Uterus (tissue), 4 donors: ENCODE measurements at places on chromosomes 5 and 9.

GRCh38 chr5:177982072-177982727 lies 13.8 kb downstream of the PROP1 start:
- no peak for DNase-seq

DNA sequence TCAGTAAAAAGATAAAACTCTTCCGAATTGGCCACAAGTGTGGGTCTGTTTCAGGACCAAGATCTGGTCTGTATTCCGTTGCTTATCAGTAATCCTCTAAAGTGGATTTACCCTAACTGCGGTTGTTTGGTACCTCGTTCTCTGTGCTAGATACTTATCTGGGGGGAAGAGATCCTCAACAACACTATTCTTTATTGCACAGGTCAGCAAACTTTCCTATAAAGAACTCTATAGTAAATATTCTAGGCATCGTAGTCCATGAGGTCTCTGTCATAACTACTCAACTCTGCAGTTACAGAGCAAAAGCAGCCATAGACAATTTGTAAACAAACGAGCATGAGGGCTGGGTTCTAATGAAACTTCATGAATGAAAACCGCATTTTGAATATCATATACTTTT lies 335.8 kb upstream of the KIF2A start:
- no peak for DNase-seq

DNA sequence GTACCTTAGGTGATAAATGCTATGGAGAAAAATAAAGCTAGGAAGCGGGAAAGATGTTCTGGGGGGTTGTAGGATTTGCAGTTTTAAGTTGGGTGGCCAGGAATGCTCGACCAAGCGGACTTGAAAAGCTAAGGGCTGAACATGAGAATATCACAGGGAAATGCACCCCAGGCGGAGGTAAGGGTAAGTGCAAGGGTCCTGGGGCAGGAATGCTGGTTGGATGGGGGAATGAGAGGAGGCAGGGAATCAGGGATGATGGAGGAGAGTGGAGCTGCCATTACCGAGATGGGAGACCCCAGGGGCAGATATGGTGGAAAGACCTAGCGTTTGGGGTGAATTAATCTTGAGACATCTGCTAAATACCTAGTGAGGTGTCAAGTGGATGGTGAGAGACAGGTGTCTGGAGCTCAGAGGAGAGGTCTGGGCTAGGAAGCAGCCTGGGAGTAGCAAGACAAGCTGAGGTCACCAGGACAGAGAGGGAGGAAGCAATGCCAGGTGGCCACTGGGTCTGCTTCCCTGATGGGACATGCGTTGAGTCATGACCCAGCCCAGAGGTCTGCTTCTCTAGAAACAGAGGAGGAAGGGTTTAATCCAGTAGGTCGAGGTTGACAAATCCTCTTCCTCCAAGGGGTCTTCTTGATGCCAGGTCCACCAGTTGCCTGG lies 77.7 kb upstream of the ASS1 start:
- DNase-seq = no peak

DNA sequence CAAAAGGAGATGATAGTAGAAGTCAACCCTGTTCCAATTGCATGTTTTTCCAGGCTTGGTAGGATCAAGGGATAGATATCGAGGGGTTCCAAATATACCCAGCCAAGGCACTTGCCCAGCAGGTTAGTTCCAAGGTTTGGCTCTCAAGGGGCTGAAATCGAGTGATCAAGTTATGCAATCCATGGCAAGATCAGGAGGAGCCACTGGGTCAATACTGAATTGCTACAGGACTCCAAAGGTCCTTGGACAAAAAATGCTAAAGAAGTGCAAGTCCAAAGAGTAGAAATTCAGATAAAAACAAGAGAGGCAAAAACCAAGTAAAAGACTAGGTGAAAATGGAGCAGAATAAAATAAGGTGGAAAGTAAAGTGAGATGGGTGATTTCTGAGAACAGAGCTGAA lies 179.1 kb upstream of the RFX3 start:
- no peak for DNase-seq

GRCh38 chr9:121954477-121955140 lies 138.5 kb downstream of the TTLL11 start:
- DNase-seq = peak; percentile 82

GRCh38 chr9:137077758-137078693 lies 709 bp downstream of the UAP1L1 start:
- no peak for DNase-seq

- DNase-seq = no peak
These were observed 124.5 kb upstream of the GNA14 start for GRCh38 chr9:77772646-77773045.

DNA sequence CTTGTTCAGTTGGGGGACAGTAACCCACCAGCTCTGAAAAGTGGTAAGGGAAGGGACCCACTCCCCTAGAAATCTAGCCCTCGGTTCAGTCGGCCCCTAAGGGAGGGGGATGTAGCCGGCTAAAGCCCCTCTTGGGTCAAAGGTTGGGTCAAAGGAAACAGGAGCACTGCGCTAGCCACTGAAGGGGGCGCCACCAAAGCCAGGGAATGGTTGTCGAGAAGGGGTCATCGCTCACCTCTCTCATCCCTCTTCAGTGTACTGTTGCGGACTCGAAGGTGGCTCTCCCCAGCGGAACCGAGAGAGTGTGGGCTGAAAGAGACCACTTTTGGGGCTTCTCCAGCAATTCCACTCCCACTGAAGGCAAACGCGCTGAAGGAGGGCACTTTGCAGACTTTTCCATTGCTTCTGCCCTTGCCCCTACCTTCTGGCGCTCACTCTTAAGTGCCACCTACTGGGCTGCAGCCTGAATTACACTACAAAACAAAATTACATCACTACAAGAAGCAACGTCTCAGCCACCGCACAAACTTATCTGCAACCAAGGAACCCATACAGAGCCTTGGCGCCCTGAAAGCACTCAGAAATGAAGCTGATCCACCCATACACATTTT lies 396.9 kb downstream of the PDE4D start:
- no peak for DNase-seq

- no peak for DNase-seq
These were observed 94.4 kb upstream of the IL6ST start for GRCh38 chr5:56088967-56089829.

GRCh38 chr5:124461941-124462340 lies 284.5 kb downstream of the ZNF608 start:
- DNase-seq = no peak

- no peak for DNase-seq
These were observed 19.1 kb upstream of the ZFAND5 start for GRCh38 chr9:72383978-72384709.

DNA sequence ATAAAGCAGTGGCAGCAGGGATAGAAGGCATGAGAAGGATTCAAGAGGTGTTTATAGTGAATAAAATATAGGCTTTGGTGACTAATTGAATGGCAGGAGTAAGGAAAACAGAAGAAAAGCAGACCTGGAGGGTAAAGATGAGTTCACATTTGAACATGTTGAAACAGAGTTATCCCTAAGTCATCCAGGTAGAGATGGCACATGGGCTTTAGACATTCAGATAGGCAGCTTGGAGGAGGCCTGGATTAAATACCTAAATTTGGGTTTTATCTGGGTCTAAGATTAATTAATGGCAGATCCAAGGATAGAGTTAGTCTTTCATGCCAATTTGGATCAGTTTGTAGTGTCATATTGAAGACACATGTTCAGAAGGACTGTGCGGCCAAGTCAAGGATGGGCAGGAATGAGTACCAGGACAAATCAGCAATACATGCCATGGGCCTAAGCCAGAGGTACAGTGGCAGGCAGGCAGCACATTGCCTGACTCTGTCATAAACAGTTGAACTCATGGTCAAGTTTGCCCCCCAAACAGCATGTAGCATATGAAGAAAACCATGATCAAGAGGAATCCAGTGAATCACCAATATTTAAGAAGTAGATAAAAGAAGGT lies 115.5 kb upstream of the SLC12A2 start:
- no peak for DNase-seq

DNA sequence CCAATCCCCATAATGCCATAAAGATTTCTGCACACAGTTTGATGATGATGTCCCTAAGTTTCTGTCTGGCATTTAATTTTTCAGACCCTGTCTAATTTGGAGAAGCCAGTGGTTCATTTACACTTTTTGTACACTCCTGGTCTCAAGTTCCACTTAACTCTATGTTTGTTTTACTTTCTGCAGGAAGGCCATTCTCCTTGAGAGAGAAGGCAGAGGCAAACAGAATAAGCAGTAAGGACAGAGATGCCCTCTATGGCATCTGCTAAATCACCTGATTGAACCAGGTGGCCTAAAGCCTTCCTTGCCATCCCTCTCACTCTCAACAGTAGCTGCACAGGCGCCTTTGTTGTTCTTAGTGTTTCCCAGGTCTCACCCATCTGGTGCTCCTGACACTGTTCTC lies 86.1 kb upstream of the LRRTM2 start:
- no peak for DNase-seq

DNA sequence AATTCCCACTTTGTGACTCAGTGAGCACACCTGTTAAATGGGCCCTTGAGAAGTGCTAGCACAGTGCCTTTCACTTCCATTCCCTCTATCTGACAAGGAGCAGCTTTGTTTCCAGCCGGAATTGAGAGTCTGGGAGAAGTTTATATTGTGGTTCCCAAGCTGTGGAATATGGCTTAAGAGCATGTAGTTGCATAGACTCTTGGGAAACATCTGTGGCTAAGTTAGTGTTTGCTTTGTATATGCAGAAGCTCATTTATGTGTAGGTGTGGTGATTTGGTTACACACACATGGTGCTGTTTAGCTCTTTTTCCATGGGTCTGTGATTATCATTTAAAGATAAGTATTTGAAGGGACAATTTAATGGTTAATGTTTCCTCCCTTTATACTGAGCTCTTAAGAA lies 110.5 kb upstream of the HMHB1 start:
- DNase-seq = no peak

DNA sequence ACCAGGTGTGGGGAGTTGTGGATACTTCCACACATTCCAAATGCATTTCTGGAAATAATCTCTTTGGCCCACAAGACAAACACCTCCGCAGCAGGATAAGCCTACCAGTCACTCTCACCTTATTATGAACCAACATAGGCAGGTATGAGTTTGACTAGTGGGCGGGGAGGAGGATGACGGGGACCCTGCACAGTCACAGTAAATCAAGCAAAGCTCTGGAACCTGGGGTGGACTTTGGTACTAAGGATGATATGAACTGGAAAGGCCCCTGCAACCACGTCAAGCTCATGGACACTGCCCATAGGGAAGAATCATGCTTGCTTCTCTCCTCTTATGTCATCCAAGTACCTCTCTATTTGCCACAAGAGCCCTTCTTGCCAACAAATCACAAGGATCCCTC lies 259.4 kb downstream of the HSPA4 start:
- no peak for DNase-seq

DNA sequence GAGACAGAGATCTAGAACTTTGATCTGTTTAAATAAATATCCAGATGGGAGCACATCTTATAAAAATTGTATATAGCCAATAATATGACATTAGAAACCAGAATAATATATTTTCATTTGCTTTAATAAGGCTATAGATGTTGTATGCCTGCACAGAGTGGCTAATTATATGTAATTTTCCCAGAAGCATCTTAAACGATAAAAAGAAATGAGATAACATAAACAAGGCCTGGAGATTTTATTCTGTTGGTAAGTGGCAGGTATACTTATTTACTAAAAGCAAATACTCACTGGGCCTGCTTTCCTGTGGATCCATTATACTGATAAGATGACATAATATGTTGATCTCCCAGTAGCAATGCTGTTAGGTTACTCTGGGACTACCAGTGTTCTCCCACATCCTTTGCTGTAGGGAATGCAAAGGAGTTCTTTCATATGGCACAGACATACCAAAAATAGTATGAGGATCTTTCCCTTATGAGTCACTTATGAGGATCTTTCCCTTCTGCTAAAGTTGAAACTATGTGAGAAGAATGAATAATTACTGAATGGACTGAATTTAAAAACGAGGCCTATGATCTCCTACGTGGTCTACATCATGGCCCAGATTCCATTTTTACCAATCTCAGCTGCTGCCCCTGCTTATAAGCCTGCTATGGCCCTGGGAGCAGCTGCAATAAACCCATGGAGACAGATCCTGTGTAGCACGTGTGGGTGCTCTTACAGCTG lies 112.1 kb downstream of the NUDT12 start:
- no peak for DNase-seq

DNA sequence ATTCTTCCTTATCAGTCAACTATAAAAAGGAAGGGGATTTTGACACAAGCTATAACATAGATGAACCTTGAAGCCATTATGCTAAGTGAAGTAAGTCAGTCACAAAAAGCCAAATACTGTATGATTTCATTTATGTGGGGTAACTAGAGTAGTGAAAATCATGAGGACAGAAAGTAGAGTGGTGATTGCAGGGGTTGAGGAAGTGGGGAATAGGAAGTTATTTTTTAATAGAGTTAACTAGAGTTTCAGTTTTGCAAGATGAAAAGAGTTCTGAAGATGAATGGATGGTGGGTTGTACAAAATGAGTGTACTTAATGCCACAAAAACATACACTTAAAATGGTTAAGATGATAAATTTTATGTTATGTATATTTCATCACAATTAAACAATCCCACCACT lies 65.4 kb upstream of the FAM174A start:
- no peak for DNase-seq

GRCh38 chr5:144567421-144567780 lies 396.7 kb downstream of the KCTD16 start:
- DNase-seq = no peak

DNA sequence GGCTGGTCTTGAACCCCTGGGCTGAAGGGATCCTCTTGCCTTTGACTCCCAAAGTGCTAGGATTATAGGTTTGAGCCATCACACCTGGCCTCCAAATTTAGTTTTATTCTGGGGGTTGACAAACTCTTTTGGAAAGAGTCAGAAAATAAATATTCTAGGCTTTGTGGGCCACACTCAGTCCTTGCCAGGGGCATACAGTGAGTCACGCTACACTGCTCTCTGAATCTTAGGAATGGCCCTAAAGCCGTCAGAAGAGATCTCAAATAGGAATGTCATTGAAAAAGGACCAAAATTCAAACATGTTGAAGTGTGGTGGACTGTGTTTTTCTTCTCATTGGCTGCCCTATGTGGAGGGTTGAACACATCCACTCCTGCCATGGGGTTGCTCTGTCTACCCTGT lies 127.7 kb upstream of the BASP1 start:
- no peak for DNase-seq

DNA sequence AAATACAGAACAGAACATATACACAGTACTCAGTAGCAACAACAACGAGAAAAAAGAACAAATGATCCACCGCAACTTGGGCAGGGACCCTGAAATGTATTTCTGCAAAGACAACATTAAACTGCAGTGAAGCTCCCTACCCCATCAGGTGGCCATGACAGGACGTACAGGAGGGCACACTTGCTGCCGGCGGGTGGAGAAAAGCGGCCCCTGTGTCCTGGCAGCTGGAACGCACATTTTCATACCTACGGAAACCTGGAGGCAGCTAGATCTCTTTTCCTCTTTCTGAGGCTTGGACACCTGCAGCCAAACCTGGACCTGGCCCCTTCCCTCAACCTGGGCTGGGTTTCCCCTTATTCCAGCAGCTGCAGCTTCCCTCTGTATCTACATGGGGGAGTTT lies 42.2 kb upstream of the ZNF354B start:
- DNase-seq = no peak

GRCh38 chr5:93596676-93597490 lies 13.9 kb downstream of the NR2F1 start:
- no peak for DNase-seq

- DNase-seq = no peak
These were observed 14.0 kb upstream of the CFAP95 start for GRCh38 chr9:69806627-69807026.
